ENCODE measurements at places on chromosomes 2 and 18. TPM values are rescaled to one million over a fixed set of nuclear protein-coding genes. Genes with fewer than 3 reads are reported as not detected.

C2orf66 gene
- 0.59 TPM for total RNA-seq

COL6A3 gene
- 2,074 TPM for total RNA-seq

LIMS4 gene
- 3.1 TPM for total RNA-seq

SLC9A4 gene
- total RNA-seq, result 0.03 TPM

NCOA1 gene
- 15.5 TPM for total RNA-seq

HS1BP3 gene
- total RNA-seq, result 29.2 TPM

SKOR2 gene
- total RNA-seq, result not detected

LPIN2 gene
- total RNA-seq, result 41.6 TPM

GCKR gene
- 8.5 TPM for total RNA-seq

PDE1A gene
- total RNA-seq, result 9.7 TPM

SULT1C4 gene
- 0.17 TPM for total RNA-seq

PLCL1 gene
- total RNA-seq, result 4.3 TPM

EPB41L3 gene
- 3.6 TPM for total RNA-seq
